T1000 (cell line): ENCODE measurements at places on chromosomes 6 and 20.

GRCh38 chr6:133972388-133972787 is 19.4 kb downstream of the TBPL1 start:
- DNase-seq: no peak

- no peak for DNase-seq
Measured at GRCh38 chr6:75907444-75907843, 158.4 kb downstream of the MYO6 start.

DNA sequence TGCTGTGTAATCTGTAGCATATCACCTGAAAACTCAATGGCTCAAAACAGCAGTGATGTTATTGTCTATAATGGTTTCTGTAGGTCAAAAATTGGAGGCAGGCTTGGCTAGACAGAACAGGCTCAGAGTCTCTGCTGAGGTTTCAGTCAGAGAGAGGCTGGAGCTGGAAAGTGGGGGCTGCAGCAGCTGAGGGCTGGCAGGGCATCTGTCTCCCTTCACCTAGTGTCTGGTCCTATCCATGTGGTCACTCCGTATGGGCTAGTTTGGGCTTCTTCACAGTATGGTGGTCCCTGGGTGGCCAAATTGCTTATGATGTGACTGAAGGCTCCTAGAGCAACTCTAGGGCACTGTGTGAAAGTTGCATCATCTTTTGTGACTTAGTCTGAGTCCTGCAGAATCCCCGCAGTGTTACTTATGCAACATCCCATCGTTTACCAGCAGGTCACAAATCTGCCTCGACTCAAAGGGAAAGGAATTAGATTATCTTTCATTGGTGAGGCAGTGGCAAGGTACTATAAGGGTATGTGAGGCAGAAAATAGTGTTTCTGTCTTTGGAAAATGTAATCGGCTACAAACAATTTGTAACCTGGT is 497.0 kb downstream of the EPHA7 start:
- DNase-seq: no peak

DNA sequence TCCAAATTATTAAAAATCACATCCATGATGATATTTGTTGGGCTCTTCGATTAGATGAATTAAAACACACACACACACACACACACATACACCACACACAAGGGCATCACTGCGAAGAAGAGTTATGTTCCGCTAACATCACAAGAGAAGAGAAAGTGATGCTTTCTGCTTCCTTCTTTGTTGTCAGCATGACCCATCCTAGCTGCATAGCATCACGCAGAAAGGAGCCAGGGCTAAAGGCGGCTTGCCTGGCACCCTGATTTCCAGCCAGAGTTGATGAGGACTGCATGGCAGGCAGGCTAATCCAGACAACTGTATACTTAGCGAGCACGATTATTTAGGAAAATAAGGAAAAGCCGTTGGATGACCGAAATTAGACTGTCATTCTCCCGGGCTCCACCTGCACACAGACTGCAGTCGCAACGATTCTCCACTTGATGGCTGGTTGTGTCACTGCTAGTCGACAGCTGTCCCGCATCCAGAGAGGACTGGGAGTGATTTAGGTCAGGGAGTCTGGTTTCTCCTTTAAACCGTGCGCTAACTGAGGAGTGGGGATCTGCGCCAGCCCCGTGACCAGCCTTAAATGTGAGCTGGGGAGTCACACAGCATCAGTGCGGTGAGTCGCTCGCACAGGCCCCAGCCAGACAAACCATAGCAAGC is 70.6 kb upstream of the SOX4 start:
- no peak for DNase-seq

DNA sequence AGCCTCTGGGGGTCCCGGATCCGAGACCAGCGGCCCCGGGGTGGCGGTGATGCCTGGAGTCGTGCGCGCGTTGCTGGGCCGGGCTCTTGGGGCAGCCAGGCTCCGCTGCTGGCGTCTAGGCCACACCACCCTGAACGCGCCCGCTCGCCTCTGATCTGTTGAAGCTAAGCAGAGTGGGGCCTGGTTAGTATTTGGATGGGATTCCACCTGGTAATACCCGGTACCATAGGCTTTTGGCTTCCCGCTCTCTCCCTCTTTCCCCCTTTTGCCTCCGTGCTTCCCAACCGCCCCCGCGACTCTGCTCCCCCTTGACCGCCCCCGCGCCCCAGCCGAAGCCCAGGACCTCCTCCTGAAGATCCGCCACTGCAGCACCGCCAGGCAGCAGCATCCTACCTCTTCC is 1383.5 kb upstream of the DEFB115 start:
- no peak for DNase-seq

DNA sequence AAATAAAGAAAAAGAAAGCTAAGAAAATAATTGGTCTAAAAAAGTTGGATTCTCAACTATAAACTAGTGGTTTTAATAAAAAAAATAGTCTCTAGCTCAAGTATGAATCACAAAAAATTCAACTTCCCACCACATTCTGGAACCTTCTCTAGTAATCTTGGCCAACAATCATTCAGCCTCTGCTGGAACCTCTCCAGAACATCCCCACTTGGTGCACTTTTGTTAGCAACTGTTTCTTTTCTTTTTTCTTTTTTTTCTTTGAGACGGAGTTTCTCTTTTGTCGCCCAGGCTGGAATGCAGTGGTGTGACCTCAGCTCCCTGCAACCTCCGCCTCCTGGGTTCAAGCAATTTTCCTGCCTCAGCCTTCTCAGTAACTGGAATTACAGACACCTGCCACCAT is 35.7 kb downstream of the TXLNB start:
- no peak for DNase-seq

DNA sequence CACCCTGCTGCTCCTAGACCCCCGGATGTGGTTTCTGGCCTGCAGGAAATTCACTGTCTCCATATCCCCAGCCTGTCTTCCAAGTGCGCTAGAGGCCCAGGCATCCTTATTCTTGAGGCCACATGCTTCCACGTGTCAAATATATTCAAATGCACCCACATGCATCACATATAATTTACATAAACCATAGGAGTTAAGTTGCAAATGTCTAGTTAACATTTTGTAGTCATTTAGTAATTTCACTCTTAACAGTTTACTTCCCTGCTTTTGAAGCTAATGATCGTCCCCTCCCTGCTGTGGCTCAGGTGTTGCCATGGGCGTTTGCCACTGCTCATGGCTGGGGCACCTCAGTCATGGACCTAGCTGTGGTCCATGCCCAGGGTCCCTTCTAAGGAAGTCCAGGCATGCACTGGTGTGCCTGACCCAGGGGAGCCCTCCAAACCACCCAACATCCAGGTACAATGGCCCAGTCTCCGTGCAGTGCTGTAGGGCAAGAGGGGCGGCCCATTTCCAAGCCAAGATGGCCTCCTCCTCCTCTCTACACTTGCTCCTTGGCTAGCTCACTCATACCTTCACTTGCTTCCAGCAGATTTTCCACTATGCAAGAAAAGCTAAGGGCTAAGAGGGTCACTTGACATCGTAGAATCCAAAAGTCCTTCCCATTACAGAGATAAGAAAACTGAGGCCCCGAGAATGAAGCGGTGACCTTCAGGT is 42.4 kb downstream of the FGD2 start:
- no peak for DNase-seq

- DNase-seq: no peak
Measured at GRCh38 chr6:170265655-170266054, 25.2 kb downstream of the DLL1 start.

GRCh38 chr6:144908004-144908403 is 622.9 kb downstream of the UTRN start:
- DNase-seq: no peak

GRCh38 chr20:58402827-58403226 is 13.8 kb downstream of the VAPB start:
- DNase-seq: no peak

DNA sequence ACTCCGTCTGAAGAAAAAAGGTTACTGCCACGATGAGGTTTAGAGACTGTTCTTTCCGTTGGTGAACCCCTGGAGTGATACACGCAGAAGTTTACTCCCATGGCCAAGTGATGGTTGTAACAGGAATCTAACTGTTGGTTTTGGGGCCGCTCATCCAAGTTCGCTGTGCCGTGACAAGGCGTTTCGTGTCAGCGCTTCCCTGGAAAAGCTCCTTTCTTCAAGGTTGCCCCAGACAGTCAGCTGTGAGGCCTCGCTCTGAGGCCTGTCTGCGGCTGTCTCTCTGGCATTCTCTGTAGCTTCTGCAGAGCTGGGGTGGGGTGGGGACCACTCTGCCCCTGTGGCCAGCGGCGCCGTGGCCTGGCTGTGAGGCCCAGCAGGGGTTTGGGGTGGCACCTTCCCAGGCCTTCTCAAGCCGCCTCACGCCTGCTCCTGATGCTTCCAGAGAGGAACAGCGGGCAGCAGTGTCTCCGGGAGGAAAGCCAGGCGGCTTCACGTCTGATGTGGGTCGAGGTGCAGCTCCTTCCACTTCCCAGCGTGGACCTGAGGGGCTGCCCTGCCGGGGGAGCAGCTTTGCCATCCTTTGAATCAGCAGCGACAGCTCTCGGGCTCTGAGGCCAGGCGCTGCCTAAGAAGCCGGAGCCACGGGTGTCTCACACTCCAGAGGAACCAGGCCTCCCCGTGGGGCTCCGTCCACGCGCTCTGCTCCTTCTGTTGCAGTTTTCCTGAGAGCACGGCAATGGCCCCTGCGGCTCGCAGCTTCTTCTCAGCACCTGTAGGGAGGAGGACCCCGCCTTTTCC is 76.2 kb downstream of the SMOC2 start:
- no peak for DNase-seq

- no peak for DNase-seq
Measured at GRCh38 chr6:82739303-82739702, 326.3 kb downstream of the UBE3D start.

- no peak for DNase-seq
Measured at GRCh38 chr6:26576929-26577719, 19.6 kb upstream of the ABT1 start.

- DNase-seq: no peak
Measured at GRCh38 chr20:63477061-63477616, 4.7 kb upstream of the KCNQ2 start.

GRCh38 chr6:82197784-82198183 is 49.8 kb downstream of the IBTK start:
- DNase-seq: no peak

GRCh38 chr6:88166493-88167351 is 575 bp upstream of the CNR1 start:
- no peak for DNase-seq

DNA sequence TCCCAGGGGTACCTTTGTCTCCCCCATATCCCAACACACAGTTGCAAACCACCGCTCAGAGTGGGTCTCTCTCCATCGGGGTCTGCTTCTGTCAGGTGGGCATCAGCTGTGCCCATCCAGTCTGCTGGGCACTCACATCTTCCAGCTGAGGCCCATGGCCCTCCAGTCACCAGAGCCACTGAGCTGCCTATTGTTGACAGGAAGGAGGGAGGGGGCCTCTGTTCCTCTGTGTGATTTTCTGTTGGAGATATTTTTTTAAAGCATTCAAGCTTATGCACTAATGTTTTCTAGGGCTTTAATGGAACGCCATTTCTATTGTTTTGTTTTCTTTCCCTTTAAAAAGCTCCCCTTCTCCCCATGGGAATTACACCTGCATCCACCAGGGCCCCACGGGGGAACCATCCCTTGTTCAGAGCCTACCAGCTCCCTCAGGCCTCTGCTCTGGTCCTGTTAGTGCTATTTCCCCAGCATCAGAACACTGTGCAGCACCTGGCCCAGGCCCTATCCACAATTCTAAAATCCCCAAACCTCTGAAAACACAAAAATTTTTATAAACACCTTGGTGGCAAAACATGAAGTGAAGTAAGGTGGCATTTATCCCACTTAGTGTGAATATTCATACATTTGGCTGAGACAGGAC is 326.2 kb downstream of the CD83 start:
- DNase-seq: no peak

DNA sequence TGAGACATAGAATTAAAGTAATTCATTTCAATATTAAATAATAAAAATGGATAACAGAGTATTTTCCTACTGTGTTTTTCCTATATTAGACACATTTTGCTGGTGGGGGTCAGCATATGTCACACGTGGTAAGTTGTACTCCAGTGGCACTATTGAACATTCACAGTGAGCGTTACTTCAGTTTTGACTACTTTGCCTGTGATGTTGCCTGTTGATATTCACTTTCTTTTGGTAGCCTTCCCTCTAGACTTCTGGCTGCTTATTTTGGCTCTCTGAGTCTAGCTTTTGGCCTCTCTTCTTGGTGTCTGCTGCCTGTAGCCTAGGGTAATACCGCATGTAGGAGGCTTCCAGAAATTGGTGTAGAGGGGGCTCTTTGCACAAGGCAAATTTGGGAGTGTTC is 64.4 kb upstream of the TFB1M start:
- no peak for DNase-seq

DNA sequence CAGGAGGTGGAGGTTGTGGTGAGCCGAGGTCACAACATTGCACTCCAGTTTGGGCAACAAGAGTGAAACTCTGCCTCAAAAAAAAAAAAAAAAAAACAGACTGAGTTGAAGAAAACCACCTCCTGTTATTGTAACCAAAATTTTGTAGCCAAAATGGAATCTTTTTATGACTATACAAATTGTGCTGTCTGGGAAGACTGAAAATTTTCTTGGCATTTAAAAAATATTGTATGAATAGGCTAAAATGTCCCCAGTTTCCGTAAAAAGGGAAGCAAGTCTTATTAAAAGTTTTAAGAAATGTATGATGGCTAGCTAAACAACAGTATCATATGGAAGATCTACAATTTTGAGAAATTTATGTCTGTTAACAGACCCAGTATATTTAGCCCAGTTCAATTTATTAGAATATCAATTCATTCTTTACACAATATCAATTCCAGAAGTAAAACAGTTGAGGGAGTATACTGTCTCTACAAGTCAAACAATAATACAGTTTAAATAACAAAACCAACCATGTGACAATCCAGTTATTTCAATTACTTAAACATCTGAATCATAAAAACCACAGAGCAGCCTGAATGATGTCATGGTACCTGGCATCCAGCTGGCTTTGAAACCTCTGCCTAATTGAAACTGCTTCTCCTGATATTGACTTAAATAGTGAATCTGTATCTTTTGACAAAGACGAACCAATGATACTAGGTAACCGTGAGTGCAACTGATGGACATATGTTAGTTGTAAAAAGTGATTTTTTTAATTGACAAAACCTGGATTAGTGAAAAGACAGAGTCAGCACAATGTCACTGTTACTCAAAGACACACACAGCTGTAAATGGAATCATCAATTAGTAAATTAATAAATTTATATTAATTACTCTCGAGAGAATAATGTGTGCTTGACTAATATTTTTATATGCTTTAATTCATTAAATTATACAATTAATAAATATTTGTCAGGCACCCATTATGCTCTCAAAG is 166.6 kb upstream of the MARCKS start:
- DNase-seq: no peak

DNA sequence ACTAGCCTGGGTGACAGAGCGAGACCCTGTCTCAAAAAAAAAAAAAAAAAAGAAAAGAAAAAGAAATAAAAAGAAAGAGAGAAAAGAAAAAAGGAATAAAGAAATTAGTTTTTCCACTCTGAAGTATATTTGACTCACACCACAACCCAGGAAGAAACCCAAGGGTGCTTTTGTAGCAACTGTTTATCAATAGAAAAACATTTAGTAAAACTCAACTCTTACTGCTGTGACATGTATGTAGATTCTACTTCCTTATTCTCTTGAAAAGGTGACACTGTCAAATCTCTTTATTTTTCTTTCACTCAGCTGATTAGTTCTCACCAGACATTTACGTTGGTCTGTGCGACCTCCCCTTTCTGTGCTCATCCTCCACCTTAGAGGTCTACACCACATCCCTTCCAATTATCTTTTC is 99.9 kb upstream of the SHLD1 start:
- no peak for DNase-seq

GRCh38 chr6:125574604-125575003 is 174.8 kb upstream of the HEY2 start:
- DNase-seq: no peak
